Lung (tissue), 17 donors: ENCODE measurements at places on chromosomes 5 and 9. TPM values are rescaled to one million over a fixed set of nuclear protein-coding genes. Genes with fewer than 3 reads are reported as not detected.
A peak's percentile ranks its signal among the peaks of the same experiment; 100 is the strongest.

DNA sequence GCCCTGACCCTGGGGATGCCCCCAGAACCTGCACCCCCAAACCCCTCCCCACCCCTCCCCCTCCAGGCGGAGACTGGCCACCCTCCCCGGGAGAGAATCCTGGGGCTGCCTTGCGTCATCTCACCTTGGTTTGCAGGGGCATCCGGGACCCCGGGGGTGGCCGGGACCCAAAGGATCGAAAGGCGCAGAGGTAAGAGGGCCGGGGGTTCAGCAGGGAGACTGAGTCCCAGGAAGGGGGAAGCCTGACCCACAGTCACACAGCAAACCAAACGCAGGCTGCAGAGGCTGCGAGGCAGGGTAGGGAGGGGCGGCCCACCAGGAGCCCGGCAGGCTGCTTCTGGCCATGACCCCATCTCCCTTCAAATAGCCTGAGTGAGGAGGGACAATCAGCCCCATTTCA, 33.8 kb upstream of the ORM1 start:
- no peaks in the 10 kb centered on the region for H3K27me3 ChIP-seq
- no peak overlapping the region for H3K4me3 ChIP-seq
- no peak overlapping the region for H3K27ac ChIP-seq
- DNase-seq = no peak

Gene SPATA9
- total RNA-seq = 0.40 TPM

DNA sequence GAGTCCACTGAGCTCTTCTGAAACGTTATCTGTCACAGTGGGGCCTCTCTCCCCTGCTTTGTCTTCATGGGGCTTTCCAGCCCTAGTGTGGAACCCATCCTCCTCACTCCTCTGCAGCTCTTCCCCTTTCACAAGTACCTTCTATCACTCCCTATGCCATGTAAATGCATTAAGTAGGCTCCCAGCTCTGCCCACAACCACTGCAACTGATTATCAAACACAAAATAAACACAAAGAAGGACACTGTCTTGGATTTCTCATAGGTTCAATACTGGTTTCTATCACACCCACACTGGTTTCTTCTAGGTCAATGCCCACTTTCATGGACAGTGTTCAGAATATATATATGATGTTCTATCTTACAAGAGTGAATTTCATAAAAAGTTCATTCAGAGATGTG, 139.4 kb downstream of the GNAQ start:
- no peaks in the 10 kb centered on the region for H3K27me3 ChIP-seq
- no peak for DNase-seq
- no peak overlapping the region for H3K4me3 ChIP-seq
- no peak overlapping the region for H3K27ac ChIP-seq
- peaks cover 9% of the 10 kb centered on the region for H3K4me1 ChIP-seq

GRCh38 chr9:38521762-38522161, 97.5 kb upstream of the IGFBPL1 start:
- H3K36me3 ChIP-seq = no peaks in the 10 kb centered on the region
- no peak for DNase-seq
- H3K27ac ChIP-seq = no peak overlapping the region
- no peaks in the 10 kb centered on the region for H3K4me1 ChIP-seq

GRCh38 chr9:131500939-131501541, 1.7 kb upstream of the POMT1 start:
- no peak overlapping the region for H3K27ac ChIP-seq
- H3K4me3 ChIP-seq = no peak overlapping the region
- no peak for DNase-seq
- no peaks in the 10 kb centered on the region for H3K27me3 ChIP-seq

GRCh38 chr9:110543631-110544051, 35.9 kb downstream of the SVEP1 start:
- peak; percentile 96 for DNase-seq
- no peaks in the 10 kb centered on the region for H3K27me3 ChIP-seq
- no peak overlapping the region for H3K4me3 ChIP-seq
- H3K36me3 ChIP-seq = peaks cover 18% of the 10 kb centered on the region

DNA sequence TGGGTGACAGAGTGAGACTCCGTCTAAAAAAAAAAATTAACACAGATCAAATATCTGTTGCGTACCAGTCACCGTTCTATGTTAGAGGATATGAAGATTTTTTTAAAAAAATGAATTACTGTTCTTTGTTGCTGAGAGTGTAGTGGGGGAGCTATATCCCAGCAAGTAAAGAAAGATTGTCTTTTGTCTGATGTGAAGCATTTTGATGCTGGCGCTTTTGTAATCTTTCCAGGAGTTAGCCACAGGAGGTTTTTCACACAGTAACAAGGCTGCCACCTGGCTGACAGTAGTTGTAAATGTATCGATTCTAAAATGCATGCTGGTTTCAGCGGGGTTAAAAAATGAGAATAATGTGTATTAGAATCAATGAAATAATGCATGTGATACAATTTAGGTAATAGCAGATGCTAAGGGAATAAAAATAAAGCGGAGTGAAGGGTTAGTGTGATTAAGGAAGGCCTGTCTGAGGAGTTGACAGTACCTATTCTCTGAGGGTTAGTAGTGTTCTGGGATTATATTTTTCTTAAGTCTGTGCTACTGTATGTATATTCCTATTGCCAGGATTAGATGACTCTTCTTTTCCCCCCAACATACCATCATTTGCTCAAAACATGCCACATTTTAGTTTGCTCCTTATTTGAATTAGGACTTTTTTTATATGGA, 3.4 kb downstream of the LMNB1 start:
- peaks cover 14% of the 10 kb centered on the region for H3K4me1 ChIP-seq
- no peaks in the 10 kb centered on the region for H3K27me3 ChIP-seq
- no peaks in the 10 kb centered on the region for H3K36me3 ChIP-seq
- H3K4me3 ChIP-seq = no peak overlapping the region
- DNase-seq = peak; percentile 84
- H3K27ac ChIP-seq = no peak overlapping the region

GRCh38 chr5:136062366-136063274, 33.8 kb downstream of the TGFBI start:
- H3K27me3 ChIP-seq = no peaks in the 10 kb centered on the region
- peaks cover 9% of the 10 kb centered on the region for H3K36me3 ChIP-seq
- peaks cover 14% of the 10 kb centered on the region for H3K4me1 ChIP-seq
- no peak for DNase-seq
- no peak overlapping the region for H3K27ac ChIP-seq

Gene MYOT
- 0.48 TPM for total RNA-seq

DNA sequence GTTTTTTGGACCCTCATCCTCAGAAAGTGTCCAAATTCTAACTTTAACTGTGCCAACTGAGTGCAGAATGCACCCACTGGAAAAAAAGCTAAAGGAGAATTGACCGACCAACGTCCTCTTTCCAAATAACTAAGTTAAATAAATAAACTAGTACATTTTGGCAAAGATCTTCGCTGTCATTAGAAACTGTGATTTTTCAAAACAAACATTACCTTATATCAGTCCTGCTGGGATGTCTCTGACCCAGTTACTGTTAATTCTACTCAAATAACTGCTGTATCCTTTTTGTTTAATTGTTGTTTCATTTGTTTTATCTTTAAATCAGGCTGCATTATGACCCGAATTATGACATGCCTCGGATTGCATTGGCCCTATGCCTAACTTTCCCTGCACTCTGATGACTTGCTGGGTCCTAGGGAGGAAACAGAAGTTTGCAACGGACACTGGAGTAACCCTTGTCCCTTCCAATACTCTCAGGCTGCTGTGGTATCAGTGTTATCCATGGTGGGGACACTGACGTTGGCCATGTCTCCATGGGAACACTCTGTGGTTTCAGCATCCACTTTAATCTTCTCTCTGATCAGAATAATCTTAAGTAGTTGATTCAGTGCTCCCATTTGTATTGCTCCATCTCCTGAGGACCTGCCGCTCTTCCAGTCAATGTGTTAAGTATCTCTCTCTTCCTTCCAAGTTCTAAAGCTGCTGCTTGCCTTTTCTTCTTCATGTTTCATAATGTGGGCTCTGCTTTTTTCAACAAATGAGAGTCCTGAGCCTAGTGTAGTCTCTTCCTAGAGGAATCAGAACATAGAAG, 11.1 kb upstream of the IFNA5 start:
- H3K27me3 ChIP-seq = no peaks in the 10 kb centered on the region
- no peak overlapping the region for H3K4me3 ChIP-seq
- peak; percentile 69 for DNase-seq
- peaks cover 2% of the 10 kb centered on the region for H3K4me1 ChIP-seq
- no peak overlapping the region for H3K27ac ChIP-seq
- H3K36me3 ChIP-seq = no peaks in the 10 kb centered on the region

GRCh38 chr5:136802383-136802782, 437.0 kb upstream of the TRPC7 start:
- no peaks in the 10 kb centered on the region for H3K36me3 ChIP-seq
- H3K27ac ChIP-seq = no peak overlapping the region
- H3K4me1 ChIP-seq = no peaks in the 10 kb centered on the region
- peaks cover 10% of the 10 kb centered on the region for H3K27me3 ChIP-seq
- H3K4me3 ChIP-seq = no peak overlapping the region

GRCh38 chr5:133917785-133918184, 50.6 kb downstream of the C5orf15 start:
- no peak for DNase-seq
- no peaks in the 10 kb centered on the region for H3K27me3 ChIP-seq
- no peak overlapping the region for H3K27ac ChIP-seq
- no peak overlapping the region for H3K4me3 ChIP-seq

Gene NSG2
- not detected for total RNA-seq

Gene MLANA
- total RNA-seq = not detected

Gene FAXDC2
- 21.0 TPM for total RNA-seq

Gene RANBP17
- total RNA-seq = 130 TPM

DNA sequence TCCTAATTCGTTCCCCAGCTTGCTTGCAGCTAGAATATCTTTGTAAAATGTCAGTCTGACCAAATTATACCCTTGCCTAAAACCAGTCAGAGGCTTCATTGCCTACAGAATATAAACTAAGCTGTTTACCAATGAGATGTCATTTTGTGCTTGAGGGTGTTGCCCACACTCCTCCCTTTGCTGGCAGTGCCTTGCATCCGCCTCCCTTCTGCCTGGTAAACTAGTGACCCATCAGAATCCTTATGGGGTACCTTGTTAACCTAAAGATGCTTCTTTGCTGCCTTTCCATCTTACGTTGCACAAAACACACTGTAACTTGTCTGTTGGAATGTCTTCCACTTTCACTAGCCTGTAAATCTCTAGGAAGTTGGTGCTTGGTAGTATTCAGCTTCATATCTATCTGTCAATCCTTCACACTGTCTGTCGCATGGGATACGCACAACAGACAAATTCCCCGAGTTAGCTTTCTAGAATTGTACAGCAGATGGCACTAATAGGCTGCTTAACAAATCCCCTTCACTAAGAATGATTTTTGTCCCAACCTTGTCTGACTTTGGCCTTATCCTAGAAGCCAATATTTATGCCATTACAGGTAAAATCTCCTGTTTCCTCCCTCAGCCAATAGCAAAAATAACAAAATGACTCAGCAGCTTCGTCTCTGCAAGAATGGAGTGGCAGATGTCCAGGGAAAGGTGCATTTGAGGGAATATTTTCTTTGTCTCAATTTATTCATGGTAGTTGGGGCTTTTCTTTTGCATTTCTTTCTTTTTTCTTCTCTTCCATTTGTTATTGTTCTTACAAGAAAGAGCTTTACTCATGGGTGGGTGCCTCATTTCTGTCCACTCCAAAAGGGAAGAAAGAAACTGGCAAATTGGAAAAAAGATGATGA, 3.0 kb downstream of the NUDT2 start:
- peaks cover 5% of the 10 kb centered on the region for H3K4me1 ChIP-seq
- peak; percentile 70 for DNase-seq
- H3K27me3 ChIP-seq = no peaks in the 10 kb centered on the region
- no peak overlapping the region for H3K4me3 ChIP-seq

GRCh38 chr9:108019821-108020220, 530.3 kb upstream of the KLF4 start:
- no peaks in the 10 kb centered on the region for H3K36me3 ChIP-seq
- no peak for DNase-seq
- H3K4me1 ChIP-seq = no peaks in the 10 kb centered on the region
- H3K27ac ChIP-seq = no peak overlapping the region
- no peak overlapping the region for H3K4me3 ChIP-seq
- H3K27me3 ChIP-seq = no peaks in the 10 kb centered on the region

DNA sequence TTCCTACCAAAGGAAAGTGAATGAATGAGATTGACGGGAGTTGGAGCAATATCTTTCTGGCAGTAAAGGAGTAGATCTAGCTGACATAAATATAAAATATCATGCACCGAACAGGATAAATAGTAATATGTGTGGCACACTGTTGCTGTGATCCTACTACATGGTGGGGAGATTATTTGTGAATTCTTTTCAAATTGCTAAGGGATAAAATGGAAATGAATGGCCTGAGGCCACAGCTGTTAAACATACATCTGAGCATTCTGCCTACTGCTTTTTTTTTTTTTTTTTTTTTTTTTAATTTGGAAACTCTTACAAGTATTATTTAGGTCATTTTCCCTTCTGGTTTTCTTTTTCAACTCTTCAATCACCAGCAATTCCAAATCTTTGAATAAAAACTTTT, 66.8 kb downstream of the MEF2C start:
- H3K27ac ChIP-seq = no peak overlapping the region
- H3K36me3 ChIP-seq = no peaks in the 10 kb centered on the region
- H3K27me3 ChIP-seq = no peaks in the 10 kb centered on the region

DNA sequence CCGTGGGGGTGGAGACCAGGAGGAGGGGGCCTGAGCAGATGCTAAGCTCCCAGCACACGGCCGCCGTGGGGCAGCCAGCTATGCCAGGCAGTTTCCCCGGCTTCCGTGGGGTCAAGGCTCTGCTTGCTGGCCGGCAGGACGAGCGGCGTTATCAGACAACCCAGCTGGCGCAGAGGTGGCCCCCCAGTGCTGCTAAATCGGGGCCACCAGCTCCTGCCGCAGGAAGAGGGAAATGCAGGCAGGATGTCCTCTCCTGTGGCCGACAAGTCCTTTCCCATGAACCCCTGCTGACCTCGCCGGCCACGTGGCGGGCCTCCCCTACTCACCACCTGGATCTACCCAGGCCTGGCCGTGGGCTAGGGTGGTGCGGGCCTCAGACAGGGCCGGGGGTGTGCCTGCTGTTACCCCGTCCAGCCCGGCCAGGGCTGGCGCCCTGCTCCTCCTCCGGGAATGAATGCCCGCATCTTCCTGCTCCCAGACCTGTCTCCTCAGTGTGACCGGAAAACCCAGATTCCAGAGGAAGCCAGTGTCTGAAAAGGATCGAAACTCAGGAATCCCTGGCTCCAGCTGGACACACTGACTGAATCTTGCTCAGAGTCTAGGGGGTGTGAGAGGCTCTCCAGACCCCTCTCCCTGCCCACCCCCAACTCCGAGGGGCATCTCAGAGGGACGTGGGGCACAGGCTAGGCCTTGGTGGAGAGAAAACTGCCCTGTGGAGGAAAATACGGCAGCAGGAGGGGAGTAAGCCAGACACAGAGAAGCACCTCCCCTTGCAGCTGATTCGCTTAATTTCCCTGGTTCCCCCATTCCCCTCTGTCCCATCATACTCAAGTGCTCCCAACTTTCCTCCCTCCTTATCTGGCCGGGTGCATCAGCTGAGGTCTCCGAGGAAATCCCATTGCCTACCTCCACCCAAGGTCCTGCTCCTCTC, 3.9 kb downstream of the FLT4 start:
- no peaks in the 10 kb centered on the region for H3K27me3 ChIP-seq
- DNase-seq = peak; percentile 35
- H3K27ac ChIP-seq = peak overlapping the region; percentile 44
- H3K4me1 ChIP-seq = no peaks in the 10 kb centered on the region
- H3K36me3 ChIP-seq = no peaks in the 10 kb centered on the region
- H3K4me3 ChIP-seq = no peak overlapping the region

Gene BRD3
- total RNA-seq = 38.5 TPM

Gene DOCK8
- 75.1 TPM for total RNA-seq

Gene IRX2
- total RNA-seq = 60.8 TPM

GRCh38 chr9:22452415-22453010, 5.9 kb downstream of the DMRTA1 start:
- no peaks in the 10 kb centered on the region for H3K4me1 ChIP-seq
- H3K4me3 ChIP-seq = no peak overlapping the region
- H3K27me3 ChIP-seq = peaks cover 15% of the 10 kb centered on the region

GRCh38 chr9:109499631-109500410, 1.7 kb upstream of the PTPN3 start:
- peaks cover 42% of the 10 kb centered on the region for H3K27me3 ChIP-seq
- peak overlapping the region; percentile 49 for H3K27ac ChIP-seq
- H3K36me3 ChIP-seq = no peaks in the 10 kb centered on the region
- peak; percentile 58 for DNase-seq
- H3K4me1 ChIP-seq = peaks cover 7% of the 10 kb centered on the region

Gene OSMR
- 51.7 TPM for total RNA-seq
